ENCODE measurements at places on chromosomes 2 and 18.

- peak; percentile 87 for DNase-seq
These were observed 64.7 kb downstream of the STK25 start for GRCh38 chr2:241443486-241444223.

DNA sequence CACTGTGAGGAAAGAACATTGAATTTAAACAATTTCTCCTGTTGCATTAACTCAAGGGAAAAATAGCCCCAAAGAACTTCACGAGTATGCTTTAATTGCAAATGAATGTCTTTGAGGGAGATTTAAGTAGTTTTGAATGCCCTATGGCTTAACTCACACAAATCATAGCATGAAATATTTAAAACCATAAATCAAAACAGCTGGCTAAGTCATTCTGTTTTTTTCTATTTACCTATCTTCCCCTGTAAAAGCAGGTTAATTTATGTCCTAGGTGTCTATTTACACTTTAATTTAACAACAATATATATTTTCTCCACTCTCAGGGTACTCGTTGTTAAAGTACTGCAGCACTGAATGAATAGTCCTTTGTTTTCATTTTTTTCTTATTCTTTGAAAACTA, 118.8 kb upstream of the PIEZO2 start:
- DNase-seq = no peak

- no peak for DNase-seq
These were observed 1.6 kb downstream of the MFSD2B start for GRCh38 chr2:24011250-24012104.

- peak; percentile 86 for DNase-seq
These were observed 210.7 kb downstream of the KLHL29 start for GRCh38 chr2:23595601-23596251.

- DNase-seq = no peak
These were observed 29.2 kb downstream of the DYTN start for GRCh38 chr2:206688990-206689389.

DNA sequence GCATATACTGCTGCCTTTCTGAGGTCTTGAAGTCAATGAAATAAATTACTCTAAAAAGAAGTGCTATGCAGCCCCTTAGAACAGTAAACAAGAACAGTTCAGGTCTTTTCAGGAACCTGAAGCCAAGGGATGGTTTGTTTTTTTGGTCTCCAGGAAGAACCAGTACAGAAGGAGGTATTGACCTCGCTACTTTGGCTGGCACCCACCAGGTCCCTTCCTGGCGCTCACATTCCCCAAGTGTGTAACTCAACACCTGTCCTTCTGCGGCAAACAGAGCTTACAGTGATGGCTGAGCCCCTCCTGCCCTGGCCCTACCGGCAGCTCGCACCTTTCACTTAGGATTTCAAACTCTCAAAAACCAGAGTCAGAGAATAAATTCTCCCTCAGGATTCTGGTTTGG, 51.9 kb downstream of the SETBP1 start:
- no peak for DNase-seq

- DNase-seq = peak; percentile 84
These were observed 66.7 kb upstream of the RPL31 start for GRCh38 chr2:100935372-100935752.

DNA sequence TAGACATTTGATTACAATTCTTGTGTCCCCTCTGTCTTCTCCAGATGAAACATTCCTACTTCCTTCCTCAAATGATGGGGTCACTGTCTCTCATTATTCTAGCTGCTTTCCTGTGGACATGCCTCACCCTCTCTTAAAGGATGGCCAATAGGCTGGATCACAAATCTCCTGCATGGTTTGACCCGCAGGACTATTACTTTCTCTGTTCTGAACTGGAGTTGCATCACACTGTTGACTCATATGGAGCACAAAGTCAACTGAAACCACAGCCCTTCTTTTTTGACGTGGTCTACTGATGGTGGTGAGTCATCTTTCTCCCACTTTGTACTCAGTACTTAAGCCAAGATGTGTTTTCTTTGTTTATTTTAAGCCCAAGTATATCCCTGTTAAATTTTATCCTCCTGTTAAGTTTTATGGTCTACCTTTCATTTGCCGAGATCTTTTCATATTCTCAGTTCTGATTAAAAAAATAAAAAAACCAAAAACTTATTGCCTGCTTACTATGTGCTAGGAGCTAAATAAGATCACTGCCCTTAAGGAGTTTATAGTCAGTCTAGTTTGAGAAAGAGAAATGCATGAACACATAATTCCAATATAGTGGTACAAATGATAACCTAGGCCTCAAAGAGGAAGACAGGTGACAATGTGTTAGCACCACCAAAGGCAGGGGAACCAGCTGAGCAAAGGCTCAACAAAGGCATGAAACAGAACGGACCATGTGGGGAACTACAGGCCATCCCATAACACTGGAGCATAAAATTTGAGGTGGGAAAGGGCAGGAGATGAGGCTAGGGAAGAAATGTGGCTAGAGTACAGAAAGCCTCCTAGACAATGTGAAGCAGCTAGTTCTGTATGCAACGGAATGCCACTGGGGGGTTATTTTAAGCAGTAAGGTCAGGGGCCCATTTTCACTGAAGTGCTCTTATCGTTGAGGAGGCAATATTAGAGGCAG, 67.6 kb upstream of the ZFP36L2 start:
- DNase-seq = peak; percentile 98

Data from RPMI7951 (cell line).